ENCODE measurements at places on chromosomes 7 and 10. TPM values are rescaled to one million over a fixed set of nuclear protein-coding genes. Genes with fewer than 3 reads are reported as not detected.

GRCh38 chr7:5838761-5839500, 41.7 kb upstream of the OCM start:
- DNase-seq, result no peak

The NUTM2B gene
- 0.22 TPM for polyA plus RNA-seq

The ZNF33B gene
- 20.2 TPM for polyA plus RNA-seq

GRCh38 chr10:43078986-43079273, 2.1 kb downstream of the RET start:
- no peak for DNase-seq

DNA sequence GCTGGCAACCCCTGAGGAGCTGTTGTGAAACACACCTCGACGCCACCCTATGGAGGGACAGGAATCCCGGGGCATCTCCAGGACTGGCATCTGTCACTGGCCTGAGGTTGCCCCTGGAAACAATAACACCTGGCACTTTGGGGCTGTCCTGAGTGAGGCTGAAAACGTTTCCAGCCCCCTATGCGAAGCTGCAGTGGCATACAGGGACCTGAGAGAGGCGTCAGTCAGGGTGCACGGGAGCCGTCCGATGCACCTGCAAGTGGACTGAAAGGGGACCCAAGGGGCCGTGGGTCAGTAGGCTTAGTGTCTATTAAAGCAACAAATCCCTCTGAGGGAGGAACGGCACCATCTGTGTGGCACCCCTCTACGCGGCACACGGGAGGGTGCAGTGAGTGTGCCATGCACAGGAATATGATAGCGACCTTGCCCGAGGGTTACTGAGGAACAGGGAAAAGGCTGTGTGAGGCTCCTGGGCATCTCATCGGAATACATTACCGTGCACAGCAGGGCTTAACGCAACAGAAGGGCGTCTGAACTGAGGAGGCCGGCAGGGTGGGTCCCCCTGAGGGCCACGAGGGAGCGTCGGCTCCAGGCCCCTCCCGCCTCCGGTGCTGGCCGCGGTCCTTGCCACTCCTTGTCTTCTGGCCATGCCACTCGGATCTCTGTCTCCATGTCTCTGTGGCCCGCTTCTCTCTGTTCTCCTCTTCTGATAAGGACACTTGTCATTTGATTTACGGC, 50.4 kb downstream of the FOXL3 start:
- no peak for DNase-seq

GRCh38 chr7:156222611-156223010, 410.3 kb upstream of the SHH start:
- DNase-seq, result no peak

DNA sequence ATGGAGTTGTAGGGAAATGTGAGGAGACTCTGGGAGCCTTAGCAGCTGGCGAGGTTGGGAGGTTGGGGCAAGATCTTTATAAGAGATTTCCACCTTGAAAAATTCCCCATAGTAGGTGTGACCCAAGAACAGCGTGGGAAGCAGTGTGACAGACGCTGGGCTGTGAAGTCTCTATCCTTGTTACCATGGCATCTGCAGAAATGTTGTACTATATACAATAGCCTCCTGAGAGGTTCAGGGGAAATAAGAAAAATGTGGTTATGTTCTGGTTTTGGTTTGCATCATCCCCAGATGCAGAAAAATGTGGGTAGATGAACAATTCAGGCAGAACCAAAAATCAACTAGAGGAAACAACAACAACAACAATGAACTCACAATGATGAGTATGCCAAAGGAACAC, 498.6 kb downstream of the SH2D4B start:
- DNase-seq, result no peak

- DNase-seq, result no peak
Observed at GRCh38 chr7:29442146-29442545, 121.5 kb upstream of the PRR15 start.

The DYNC1I1 gene
- 2.5 TPM for polyA plus RNA-seq

The LRRC18 gene
- polyA plus RNA-seq, result not detected

DNA sequence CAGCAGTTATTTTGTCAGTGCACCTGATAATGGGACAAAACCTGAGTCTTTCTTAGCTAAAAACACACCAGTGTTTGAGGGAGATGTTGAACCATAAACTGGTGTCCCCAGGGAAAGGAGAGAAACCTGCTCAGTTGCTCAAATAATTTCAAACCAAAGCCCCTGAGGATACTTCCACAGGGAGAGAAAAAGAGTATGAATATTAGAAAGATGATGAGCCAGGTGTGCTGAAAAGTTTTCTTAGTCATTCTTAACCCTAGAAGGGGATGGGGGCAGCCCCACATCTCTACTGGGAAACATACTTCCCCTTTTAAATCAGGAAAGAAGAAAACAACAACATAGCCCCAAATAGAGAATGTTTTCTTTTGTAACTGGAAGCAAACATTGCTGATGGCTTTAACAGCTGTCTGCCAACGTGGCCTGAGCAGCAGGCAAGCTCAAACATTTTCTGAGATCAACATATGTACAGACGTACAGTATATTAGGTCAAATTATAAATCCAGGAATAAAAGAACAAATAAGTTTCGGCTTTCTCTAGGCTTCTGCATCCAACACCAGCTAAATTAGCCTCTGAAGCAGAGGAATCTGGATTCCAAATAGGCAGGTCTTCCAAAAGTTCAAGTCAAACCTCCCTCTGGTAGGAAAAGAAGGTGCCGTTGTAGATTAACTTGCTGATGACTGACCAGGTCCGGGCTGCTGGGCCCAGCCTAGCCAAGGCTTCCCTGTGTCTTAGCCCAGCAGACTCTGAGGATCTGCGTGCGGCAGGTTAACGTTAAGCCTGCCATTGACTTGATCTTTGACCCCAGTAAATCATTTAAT, 30.5 kb upstream of the FBXW4 start:
- DNase-seq, result no peak

DNA sequence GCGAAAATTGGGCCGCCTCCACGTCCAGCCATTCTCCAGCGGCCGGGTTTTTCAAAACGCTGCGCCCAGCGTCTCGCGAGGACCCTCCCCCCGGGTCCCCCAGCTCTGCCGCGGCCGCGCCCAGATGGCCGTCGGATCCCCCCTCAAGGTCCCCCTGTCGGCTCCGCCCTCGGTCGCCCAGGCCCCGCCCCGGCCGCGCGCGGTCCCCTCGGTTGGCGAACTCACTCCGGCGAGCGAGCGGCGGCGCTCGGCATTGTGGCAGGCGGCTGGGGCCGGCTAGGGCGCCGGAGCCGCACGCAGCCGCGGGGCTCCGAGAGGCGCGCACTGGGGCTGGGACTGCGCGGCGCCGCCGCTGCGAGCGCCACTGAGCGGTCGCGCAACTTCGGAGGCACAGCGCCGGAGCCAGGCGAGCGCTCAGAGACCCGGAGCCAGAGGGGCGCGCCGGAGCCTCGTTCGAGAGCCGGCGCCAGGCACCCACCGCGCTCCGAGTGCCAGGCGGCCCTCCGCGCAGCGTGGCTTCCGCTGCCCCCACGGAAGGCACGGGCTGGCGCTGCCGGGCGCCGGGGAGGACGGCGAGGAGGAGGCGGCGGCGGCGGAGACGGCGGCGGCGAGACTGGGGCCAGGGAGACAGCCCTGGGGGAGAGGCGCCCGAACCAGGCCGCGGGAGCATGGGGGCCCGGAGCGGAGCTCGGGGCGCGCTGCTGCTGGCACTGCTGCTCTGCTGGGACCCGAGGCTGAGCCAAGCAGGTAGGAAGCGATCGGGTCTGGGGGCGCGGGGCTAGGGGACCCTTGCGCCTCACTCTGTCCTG, at the start of gene UNC5B:
Gene UNC5B, plus strand, starts transcription at position 253 of the 809 bp plus-strand sequence. Its CDS starts 416 bp downstream, at position 669.
- DNase-seq, result peak; percentile 87

The NHLRC2 gene
- 7.9 TPM for polyA plus RNA-seq

DNA sequence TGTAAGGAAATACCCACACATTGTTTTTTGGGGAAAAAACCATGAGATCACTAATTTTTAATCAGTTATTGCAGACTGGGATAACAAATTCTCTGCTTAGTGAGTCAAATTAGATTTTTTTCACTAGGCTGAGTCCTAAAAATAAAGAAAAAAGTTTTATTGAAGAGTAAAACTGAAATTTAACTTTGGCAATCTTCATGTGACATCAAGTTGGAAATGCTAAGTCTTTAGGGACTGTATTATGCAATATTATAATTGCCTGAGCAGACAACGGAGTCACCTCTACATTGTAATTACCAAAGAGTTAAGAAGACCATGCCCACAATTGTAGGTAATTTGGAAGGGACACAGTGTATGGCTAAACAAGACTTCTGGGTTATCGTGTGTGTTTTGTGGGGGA, 2.2 kb upstream of the CLEC5A start:
- no peak for DNase-seq

DNA sequence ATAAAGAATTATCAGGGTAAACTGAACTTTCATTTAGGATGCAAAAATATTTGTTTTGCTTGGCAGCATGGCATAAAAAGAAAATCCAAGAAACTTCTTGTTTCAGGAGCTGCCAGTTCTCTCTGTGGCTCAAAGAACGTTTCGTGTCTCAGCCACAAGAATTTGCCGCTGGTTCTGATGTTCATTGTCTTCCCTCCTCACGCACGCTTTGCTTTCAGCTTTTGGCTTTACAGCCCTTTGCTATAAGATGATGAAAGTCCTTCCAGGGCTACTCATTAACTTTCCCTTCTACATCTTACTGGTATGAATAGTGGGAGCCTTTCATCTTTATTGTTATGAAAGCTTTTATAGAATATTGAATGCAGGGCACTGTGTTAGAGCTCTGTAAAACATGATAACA, 124.7 kb downstream of the BICC1 start:
- DNase-seq, result no peak

DNA sequence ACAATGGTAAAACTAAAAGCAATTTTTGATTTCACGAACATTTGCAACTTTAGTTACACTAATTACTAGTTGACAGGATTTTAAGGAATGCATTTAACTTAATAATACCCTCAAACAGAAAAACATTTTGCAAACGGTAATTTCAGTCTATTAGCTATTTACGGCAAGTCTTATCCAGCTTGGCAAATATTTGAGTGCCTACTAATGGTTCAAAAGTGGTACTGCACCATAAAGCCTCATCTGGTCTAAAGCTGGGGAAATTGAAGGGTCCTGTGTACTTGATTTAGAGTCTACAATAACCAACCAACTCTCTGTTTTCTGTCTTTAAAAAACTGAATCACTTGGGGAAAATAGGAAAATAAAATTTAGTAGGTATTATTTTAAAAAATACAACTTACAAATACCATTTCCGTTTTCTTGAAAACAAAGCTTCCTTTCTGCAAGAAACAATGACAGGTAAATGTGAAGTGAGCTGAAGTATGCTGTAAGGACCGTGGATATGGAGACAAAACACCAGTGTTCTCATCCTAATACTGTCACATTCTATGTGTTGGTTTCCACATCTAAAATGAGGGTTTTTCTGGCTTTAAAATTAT, 142.3 kb downstream of the VPS50 start:
- DNase-seq, result no peak

The TMEM184A gene
- not detected for polyA plus RNA-seq

GRCh38 chr10:113746217-113746957, 5.1 kb upstream of the PLEKHS1 start:
- no peak for DNase-seq

- DNase-seq, result no peak
Observed at GRCh38 chr10:68553138-68553537, 7.0 kb upstream of the TET1 start.

The SLC29A4 gene
- polyA plus RNA-seq, result 22.0 TPM

The SP4 gene
- polyA plus RNA-seq, result 2.0 TPM

DNA sequence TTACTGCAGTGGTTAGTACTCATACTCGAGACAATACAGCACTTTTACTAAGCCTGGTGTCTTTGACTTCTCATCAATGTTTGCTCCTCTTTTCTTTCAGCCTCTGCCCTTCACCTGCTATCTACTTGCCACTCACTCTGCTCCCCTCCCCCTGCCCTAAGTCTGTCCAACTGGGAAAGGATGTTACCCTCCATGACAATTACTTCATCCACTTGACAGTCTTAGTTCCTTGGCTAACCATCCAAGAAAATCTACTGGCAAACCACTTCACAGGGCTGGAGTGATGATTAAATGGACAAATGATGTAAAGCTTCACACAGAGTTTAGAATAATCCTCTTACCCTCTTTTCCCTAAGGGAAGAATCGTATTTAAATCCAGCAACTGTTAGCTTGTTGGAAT, 8.2 kb upstream of the DLD start:
- DNase-seq, result no peak

DNA sequence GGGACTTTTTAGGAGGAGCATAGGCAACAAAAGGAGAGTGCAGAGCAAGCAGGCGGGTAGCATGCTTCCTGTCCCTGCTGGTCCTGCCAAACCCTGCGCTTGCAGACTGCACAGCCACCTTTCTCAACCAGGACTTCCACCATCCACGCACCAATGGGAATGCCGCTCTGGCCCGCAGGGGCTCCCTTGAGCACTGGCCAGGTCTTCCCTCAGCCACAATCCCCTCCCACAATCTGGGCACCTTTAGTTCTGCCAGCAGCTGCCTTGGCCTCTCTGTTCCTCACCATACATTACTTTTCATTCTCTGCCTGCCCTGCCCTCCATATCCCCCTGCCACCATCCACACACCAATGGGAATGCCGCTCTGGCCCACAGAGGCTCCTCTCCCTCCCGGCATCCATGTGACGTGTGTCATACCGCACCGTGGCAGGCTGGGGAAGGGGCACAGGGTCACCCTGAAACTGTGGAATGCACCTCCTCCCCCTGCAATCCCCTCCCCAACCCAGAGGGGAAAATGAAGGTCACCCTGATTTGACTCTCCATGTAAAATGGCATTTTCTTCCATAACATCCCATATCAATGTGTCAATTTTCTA, 97.3 kb upstream of the MACROH2A2 start:
- DNase-seq, result no peak

GRCh38 chr10:92590623-92591549, 2.0 kb upstream of the KIF11 start:
- DNase-seq, result peak; percentile 44

- DNase-seq, result no peak
Observed at GRCh38 chr10:101293007-101293723, 60.8 kb upstream of the BTRC start.

GRCh38 chr10:33804584-33804983, 470.1 kb upstream of the NRP1 start:
- no peak for DNase-seq

The SPDYE9 gene
- polyA plus RNA-seq, result not detected

DNA sequence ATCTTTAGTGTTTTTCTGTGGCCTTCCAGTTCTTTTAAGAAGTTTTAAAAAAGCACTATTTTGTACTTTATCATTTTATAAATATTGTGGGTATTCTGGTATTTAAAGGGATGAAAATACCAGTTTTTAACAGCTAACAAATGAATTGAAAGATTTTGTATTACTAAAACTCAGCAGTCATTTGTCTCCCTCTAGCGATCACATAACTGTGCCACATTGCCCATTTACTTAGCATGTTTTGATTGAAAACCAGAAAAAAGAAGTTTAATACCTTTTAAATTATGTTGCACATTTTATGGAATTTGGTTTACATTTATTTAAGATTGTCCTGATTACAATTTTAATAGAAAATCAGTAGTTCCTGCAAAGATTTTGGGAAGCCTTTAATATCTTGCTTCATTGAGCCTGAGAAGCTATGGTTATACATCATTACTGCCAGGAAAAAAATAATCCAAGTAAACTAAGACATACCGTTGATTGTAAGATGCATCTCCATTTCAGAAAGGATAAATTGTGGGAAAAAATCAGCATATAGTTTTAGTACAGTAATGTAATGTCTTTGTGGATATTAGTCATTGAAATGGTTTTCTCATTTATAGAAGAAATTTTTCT, 34.9 kb downstream of the TAX1BP1 start:
- DNase-seq, result no peak

The NEBL gene
- polyA plus RNA-seq, result 26.4 TPM

Data from adrenal gland (tissue), 19 donors.